Hair follicle dermal papilla cell (primary cell): ENCODE measurements at places on chromosomes 5 and 9. TPM values are rescaled to one million over a fixed set of nuclear protein-coding genes. Genes with fewer than 3 reads are reported as not detected.

Gene C8G
- total RNA-seq, result 1.1 TPM in 1 of 2 replicates, not detected in the other

Gene SPAAR
- not detected in 2 replicates for total RNA-seq

Gene FOXD1
- 24.7 and 26.1 TPM in 2 replicates for total RNA-seq

Gene PCDHA1
- under 0.01 TPM in 1 of 2 replicates, not detected in the other for total RNA-seq

Gene KIF24
- total RNA-seq, result 0.97 TPM in 2 replicates

Gene SUB1
- total RNA-seq, result 98.5 and 112 TPM in 2 replicates

Gene C5orf52
- total RNA-seq, result not detected in 2 replicates

Gene PPP2R2B
- total RNA-seq, result under 0.01 TPM in 1 of 2 replicates, not detected in the other

Gene TEX48
- not detected in 2 replicates for total RNA-seq

Gene TMEM171
- 27.3 and 42.5 TPM in 2 replicates for total RNA-seq

Gene IL5
- not detected in 2 replicates for total RNA-seq

Gene IRX2
- 28.6 and 29.6 TPM in 2 replicates for total RNA-seq

Gene SLC27A4
- 23.3 and 23.5 TPM in 2 replicates for total RNA-seq

Gene SPIN1
- 112 and 122 TPM in 2 replicates for total RNA-seq

Gene ENTPD8
- total RNA-seq, result not detected in 2 replicates

Gene SLC34A3
- under 0.01 TPM in 1 of 2 replicates, not detected in the other for total RNA-seq

Gene OBP2B
- not detected in 2 replicates for total RNA-seq

Gene OR1J2
- 0.24 and 0.32 TPM in 2 replicates for total RNA-seq

Gene ANKRD18A
- total RNA-seq, result not detected in 2 replicates

Gene EFNA5
- 10.3 and 11.7 TPM in 2 replicates for total RNA-seq

Gene SHC3
- 7.8 and 25.3 TPM in 2 replicates for total RNA-seq

Gene FOXD4L6
- not detected in 2 replicates for total RNA-seq

Gene SLC44A1
- 61.9 and 104 TPM in 2 replicates for total RNA-seq

Gene CBY3
- not detected in 2 replicates for total RNA-seq

Gene LRRC19
- total RNA-seq, result not detected in 2 replicates

Gene RNF44
- 2.8 and 5.1 TPM in 2 replicates for total RNA-seq

Gene DOCK2
- total RNA-seq, result 5.7 and 9.8 TPM in 2 replicates

Gene PCDHB7
- 1.1 and 2.1 TPM in 2 replicates for total RNA-seq

Gene KIF12
- under 0.01 and 0.12 TPM in 2 replicates for total RNA-seq

Gene PCDHGA3
- 4.9 and 5.7 TPM in 2 replicates for total RNA-seq

Gene ENTR1
- total RNA-seq, result 26.2 and 33.1 TPM in 2 replicates

Gene LRSAM1
- total RNA-seq, result 18.5 and 20.0 TPM in 2 replicates

Gene NUTM2G
- not detected in 2 replicates for total RNA-seq

Gene GLRA1
- not detected in 2 replicates for total RNA-seq

Gene ALDH1B1
- 25.8 and 32.3 TPM in 2 replicates for total RNA-seq

Gene SPAG8
- 0.49 and 2.1 TPM in 2 replicates for total RNA-seq

Gene ISCA1
- total RNA-seq, result 34.7 and 36.1 TPM in 2 replicates

Gene FASTKD3
- total RNA-seq, result 15.4 and 19.9 TPM in 2 replicates

Gene UGT3A1
- total RNA-seq, result not detected in 2 replicates

Gene APBA1
- 11.5 and 14.8 TPM in 2 replicates for total RNA-seq

Gene TAF11L10
- not detected in 2 replicates for total RNA-seq

Gene NUTM2F
- total RNA-seq, result not detected in 2 replicates

Gene INSL4
- total RNA-seq, result not detected in 2 replicates

Gene SPATA31C1
- not detected in 2 replicates for total RNA-seq

Gene PAEP
- total RNA-seq, result not detected in 2 replicates

Gene TLX3
- not detected in 2 replicates for total RNA-seq

Gene UIMC1
- 37.5 and 45.9 TPM in 2 replicates for total RNA-seq

Gene SLC6A7
- total RNA-seq, result 0.16 TPM in 1 of 2 replicates, not detected in the other

Gene TRIP13
- 4.1 and 5.5 TPM in 2 replicates for total RNA-seq

Gene ASS1
- total RNA-seq, result 717 and 1,005 TPM in 2 replicates

Gene HACD4
- total RNA-seq, result 14.5 and 19.0 TPM in 2 replicates

Gene LCN6
- total RNA-seq, result not detected in 2 replicates

Gene CACFD1
- 12.1 and 13.3 TPM in 2 replicates for total RNA-seq

Gene PKD2L2
- not detected in 2 replicates for total RNA-seq

Gene PCA3
- 0.12 TPM in 1 of 2 replicates, not detected in the other for total RNA-seq

Gene SNCB
- not detected in 2 replicates for total RNA-seq
